ENCODE measurements at places on chromosomes 3 and 15. TPM values are rescaled to one million over a fixed set of nuclear protein-coding genes. Genes with fewer than 3 reads are reported as not detected.

GRCh38 chr3:159189994-159190669 is 388.3 kb downstream of the MFSD1 start:
- peak; percentile 91 for DNase-seq

- no peak for DNase-seq
Observed at GRCh38 chr3:100438623-100438974, 37.3 kb downstream of the LNP1 start.

DNA sequence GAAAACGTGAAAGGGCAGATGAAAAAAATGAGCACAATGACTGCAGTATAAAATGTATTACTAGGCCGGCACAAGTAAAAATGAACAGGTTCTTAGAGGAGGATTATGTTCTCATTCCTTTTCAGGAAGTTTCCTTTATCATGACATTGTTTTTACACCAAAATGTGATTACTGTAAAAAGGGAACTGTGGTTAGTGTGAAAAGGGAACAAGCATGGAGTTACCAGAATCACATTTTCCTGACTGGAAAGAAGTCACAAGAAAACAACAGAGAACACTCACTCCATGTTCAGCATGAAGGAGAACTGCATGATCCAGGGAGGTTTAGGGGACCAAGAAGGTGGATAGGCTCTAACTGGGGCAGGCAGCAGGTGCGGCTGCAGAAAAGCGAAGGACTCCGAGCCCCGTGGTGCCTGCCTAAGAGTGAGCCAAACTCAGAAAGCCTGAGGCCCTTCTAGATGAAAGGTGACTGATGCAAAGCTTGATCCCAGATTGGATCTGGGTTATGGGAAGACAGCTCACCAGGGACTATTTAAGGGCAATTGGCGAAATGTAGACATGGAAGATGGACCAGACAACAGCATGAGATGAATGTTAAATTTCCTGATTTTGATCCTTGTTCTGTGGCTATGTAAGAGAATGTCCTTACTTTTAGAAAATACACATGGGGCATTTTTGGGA is 77.3 kb downstream of the CCR1 start:
- DNase-seq: no peak

DNA sequence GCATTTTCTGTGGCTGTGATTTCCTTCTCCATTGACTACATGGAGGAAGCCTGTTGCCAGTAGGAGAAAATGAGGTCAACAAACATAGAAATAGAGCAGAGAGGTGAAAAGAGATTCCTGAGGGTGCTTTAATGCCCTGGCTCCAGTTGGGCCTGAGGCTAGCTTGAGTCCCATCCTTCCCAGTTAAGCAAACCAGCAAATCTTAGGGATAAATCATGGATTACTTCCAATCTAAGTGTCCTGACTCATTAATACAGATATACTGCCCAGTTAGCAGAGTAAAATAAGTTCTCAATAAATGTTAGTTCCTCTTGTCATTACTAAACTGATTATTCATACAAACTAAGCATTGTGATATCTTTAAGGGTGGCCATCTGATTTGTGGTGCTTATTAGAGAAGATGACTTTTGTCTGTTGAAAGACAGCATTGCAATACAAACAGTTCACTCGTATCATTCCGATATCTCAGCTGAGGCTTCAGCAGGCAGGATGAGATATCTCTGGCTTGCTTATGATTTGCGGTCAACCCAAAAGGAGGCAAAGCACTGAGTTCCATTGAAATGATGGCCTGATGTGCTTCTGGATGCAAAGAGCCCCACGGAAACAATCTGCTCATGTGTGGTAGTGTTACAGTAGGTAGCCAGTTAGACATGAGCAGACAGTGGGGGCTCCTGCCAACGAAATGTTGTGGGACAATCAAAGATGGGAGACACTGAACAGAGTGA is 6.6 kb upstream of the STARD5 start:
- DNase-seq: no peak

GRCh38 chr15:47577461-47577860 is 139.8 kb upstream of the SEMA6D start:
- DNase-seq: no peak

- peak; percentile 11 for DNase-seq
Observed at GRCh38 chr3:176919836-176920765, 277.2 kb downstream of the TBL1XR1 start.

- DNase-seq: no peak
Observed at GRCh38 chr3:183350164-183350563, 78.3 kb downstream of the MCF2L2 start.

GRCh38 chr3:136898954-136899353 is 36.9 kb downstream of the NCK1 start:
- DNase-seq: no peak

GRCh38 chr15:42731461-42731860 is 5.5 kb downstream of the CDAN1 start:
- DNase-seq: no peak

GRCh38 chr3:194206320-194206719 is 70.4 kb downstream of the HES1 start:
- DNase-seq: peak; percentile 35

GRCh38 chr3:98628317-98628716 is 34.9 kb upstream of the CPOX start:
- no peak for DNase-seq

GRCh38 chr3:135964160-135964955 is 1.2 kb upstream of the PPP2R3A start:
- no peak for DNase-seq

GRCh38 chr15:59166166-59166565 is 40.5 kb upstream of the LDHAL6B start:
- DNase-seq: no peak

DNA sequence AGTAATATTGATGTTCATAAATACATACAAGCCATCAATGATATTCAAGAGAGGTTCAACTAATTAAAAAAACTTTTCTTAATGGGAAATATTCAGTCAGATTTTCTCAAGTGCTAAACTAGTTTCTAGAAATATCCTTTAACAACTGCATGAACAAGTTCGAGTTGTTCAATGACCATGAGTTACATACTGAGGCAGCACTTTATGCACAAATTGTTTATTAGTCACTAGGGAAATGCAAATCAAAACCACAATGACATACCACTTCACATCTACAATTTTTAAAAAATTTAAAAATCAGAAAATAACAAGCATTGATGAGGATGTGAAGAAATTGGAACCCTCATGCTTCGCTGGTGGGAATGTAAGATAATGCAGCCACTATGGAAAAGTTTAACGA is 62.4 kb downstream of the RAD18 start:
- no peak for DNase-seq

- DNase-seq: no peak
Observed at GRCh38 chr3:105518203-105518602, 151.5 kb downstream of the ALCAM start.

DNA sequence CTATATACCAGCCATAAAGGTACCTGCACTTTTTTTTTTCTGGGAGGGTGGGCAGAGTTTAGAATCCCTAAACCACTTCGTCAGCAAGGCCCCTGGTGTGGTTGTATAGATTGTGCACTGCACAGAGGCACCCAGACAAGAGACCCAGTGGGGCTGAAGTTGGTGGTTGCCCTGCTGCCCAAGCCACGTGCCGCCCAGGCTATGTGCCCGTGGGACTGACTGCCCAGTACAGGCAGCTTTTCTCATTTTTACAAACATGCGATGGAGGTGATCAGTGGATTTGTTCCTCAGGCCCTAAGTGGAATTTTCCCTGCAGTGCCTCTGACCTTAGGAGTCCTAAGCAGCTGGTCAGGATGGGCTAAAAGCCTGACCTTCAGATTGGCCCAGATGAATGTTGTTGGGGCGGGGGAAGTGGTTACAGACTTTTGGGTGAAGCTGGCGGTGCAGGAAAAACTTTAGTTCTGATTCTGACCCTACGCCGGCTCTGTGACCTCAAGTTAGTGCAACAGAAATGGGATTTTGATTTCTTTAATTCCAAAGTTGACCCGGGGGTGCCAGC is 34.9 kb upstream of the LIMD1 start:
- no peak for DNase-seq

DNA sequence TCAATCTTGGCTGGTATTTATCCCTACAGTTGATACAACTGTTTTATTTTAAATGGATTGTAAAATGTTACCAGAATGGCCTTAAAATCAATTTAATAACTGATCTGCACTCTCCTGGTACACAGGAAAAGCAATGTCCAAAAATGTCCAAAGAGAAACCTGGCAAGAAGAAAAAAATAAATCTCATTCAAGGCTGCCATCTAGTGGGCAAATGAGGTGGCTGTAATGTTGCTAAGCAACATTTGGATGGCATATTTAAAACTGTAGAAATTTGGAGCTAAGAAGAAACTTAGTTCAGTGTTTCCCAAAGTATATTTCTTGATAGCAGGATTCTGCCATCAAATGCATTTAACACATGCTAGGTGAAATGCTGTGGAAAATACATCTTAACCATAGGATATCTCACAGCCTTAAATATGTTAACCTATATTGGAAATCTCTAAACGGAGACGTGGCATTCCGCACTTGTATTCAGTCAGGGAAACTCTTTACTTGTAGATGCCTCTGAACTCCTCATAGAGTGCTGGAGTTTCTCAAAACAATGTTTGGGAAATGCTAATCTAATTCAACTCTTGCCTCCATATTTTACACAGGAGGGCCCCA is 216.8 kb downstream of the ERC2 start:
- peak; percentile 56 for DNase-seq

GRCh38 chr3:30764891-30765290 is 129.6 kb downstream of the GADL1 start:
- DNase-seq: no peak

Gene ASB14
- total RNA-seq: not detected

Gene GP9
- total RNA-seq: not detected

Gene THUMPD3
- total RNA-seq: 80.3 TPM

Gene ACAN
- not detected for total RNA-seq

Gene WNT5A
- 15.6 TPM for total RNA-seq

Gene PCSK6
- total RNA-seq: 5.5 TPM

Gene A4GNT
- total RNA-seq: not detected

Gene TIPARP
- 17.9 TPM for total RNA-seq

Gene LYZL4
- total RNA-seq: not detected

Gene TRIM71
- total RNA-seq: 0.05 TPM

Gene CLDN16
- 0.02 TPM for total RNA-seq

Gene TMCO5A
- total RNA-seq: not detected
